Calu3 (cell line): ENCODE measurements at places on chromosomes 4 and X. TPM values are rescaled to one million over a fixed set of nuclear protein-coding genes. Genes with fewer than 3 reads are reported as not detected.

The ASB5 gene
- total RNA-seq, result not detected in 2 replicates

The DKC1 gene
- 112 and 120 TPM in 2 replicates for total RNA-seq

The ANAPC10 gene
- 14.1 and 20.4 TPM in 2 replicates for total RNA-seq

The SMR3A gene
- not detected in 2 replicates for total RNA-seq

The IDUA gene
- 36.9 and 38.8 TPM in 2 replicates for total RNA-seq

The EOLA2 gene
- total RNA-seq, result 41.2 and 47.3 TPM in 2 replicates

The LINC00632 gene
- not detected in 2 replicates for total RNA-seq

- DNase-seq, result no peak
Measured at GRCh38 chr4:113495790-113496189, 265.7 kb downstream of the CAMK2D start.

GRCh38 chr4:136495076-136495475 lies 1037.2 kb downstream of the PCDH18 start:
- no peak for DNase-seq

GRCh38 chr4:77451530-77451929 lies 154.1 kb upstream of the CXCL13 start:
- DNase-seq, result no peak

GRCh38 chr4:181835348-181835747 lies 407.9 kb upstream of the TENM3 start:
- no peak for DNase-seq

- DNase-seq, result no peak
Measured at GRCh38 chr4:35734381-35735098, 509.8 kb downstream of the ARAP2 start.

- DNase-seq, result no peak
Measured at GRCh38 chr4:124596816-124597215, 115.7 kb downstream of the ANKRD50 start.

DNA sequence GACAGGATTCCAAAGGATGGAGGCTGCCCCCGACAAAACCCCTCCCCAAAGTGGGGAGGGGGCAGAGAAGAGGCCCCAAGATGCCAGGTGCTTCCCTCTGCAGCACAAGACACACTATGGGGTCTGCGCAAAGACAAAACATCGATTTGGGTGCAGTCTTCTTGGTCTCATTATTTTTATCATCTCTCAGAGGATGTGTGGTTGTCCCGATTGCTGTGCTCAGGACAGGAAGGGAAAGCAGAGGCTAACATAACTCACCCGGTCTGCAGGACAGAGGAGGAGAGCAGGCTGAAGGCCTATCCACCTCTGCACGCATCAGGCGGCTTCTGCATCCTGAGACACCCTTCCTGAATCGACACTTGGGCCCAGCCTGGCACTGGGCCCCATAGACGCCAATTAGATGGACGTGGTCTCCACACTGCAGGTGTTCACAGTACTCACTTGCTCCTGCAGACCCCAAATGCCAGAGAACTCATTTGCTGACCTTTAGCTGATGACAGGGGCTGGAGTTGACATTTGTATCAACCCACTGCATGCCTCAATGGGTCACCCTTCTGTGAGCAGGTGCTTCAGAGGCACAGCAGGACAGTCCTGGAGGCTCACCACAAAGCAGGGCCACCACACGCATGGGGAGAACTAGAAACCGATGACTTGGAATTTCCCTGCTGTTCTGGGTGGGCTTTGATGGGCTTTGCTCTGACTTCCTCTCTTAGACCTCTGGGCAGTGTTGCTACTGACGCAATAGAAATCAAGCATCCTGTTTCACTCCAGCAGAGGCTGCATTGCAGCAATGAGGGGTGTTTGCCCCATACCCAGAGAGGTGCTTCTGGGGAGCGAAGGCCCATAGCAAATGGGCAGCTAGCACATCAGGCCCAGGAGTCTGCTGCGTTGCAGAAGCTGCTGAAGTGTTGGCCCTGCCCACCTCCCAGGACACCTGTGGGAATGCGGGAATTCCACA lies 96.3 kb upstream of the ENPP6 start:
- DNase-seq, result no peak

DNA sequence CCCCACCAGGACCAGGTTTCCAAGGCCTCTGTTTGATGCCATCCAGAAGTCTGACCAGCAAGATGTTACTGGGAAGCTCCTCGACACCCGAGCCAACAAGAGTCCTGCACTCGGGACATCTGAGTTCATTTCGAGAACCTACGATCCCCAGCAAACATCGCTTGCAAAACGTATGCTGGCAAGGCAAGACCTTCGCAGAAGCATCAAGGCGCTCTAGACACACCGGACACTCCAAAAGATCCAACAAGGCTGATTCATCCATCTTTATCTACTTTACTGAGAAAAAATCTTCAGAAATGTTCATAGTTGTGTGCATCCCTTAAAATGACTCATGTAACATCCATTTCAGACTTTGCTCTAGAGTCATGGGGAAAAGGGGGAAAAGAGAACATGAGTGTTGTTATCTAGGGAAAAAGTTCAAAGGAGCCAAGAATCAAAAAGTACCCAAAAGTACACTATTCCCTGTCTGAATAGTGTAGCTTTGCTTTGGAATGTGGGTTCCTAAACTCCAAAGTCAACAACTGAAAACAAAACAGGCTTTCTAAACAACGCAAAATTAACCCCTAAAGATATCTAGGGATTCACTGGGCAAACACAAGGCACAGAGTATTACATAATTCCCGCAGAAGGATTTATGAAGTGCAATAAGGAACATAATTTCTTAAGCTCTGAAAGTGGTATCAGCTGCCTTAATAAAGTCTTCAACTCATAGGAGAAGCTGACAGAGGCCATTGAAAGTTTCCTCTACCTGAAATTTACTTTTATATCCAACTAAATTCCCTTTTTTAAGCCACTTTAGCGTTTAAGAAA lies 1.6 kb downstream of the SH3RF1 start:
- peak; percentile 29 for DNase-seq

DNA sequence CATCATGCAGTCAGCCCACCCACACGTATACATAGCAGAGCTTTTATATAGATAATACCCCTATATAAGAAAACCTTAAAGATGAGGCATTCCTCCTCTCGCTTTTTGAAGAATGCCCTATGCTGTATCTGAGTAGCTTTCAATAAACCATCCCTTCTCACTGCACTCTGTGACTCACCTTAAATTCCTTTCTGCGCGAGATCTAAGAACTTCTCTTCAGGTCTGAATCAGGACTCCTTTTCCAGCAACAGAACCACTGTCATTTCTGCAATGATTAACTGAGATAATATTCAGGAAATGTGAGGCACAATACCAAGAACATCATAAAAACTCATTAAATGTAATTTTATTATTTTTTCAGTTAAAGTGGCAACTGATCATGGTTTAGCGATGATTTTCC lies 76.4 kb upstream of the DCLK2 start:
- DNase-seq, result no peak

DNA sequence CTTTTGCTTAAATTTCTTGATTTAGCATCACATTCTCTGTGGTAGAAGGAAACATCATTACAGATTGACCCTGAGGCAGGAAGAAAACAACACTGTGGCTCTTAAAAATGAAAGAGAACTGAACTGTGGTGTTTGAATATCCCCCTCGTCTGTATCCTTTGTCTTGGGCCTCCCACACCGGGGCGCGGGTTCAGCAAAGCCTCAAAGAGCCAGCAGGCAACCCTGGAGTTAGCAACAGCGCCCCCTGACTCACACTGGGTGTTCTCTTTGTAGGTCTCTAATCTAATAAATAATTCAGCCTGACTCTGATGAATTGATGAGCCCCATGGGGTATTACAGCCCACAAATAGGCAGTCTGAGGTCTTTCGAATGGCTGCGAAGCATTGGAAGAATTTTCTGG lies 46.1 kb upstream of the CTSO start:
- DNase-seq, result no peak

GRCh38 chr4:67542076-67542475 lies 3.2 kb downstream of the CENPC start:
- DNase-seq, result no peak

DNA sequence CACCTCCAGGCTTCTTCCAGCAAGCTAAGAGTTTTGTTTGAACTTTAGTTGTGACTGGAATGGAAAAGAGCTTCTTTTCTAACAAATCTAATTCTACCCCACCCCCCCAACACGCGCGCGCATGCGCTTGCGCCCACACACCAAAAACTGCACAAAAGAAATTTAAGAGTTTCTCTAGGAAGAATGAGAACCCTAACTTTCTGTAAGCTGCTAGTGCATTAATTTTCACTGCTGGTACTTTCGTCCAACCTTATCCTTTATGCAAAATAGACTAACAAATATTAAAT lies 9.0 kb upstream of the INTU start:
- DNase-seq, result no peak

GRCh38 chr4:149707862-149708261 lies 107.8 kb downstream of the IQCM start:
- DNase-seq, result no peak

DNA sequence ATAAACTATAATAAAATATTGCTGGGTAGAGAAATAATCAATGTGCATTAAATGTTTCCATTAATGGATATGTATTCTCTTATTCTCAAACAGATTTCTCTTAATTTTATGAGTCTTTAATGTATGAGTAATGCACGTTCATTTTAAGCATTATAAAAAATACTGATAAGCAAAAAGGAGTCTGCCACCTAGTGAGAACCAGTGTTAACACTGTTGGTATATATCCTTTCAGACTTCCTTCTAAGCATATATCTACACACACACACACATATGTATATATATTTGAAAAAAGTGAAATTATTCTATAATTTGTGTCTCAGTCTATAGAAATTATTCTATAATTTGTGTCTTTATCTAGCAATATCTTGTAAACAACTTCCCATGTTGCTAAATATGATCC lies 49.9 kb upstream of the MTMR1 start:
- no peak for DNase-seq

DNA sequence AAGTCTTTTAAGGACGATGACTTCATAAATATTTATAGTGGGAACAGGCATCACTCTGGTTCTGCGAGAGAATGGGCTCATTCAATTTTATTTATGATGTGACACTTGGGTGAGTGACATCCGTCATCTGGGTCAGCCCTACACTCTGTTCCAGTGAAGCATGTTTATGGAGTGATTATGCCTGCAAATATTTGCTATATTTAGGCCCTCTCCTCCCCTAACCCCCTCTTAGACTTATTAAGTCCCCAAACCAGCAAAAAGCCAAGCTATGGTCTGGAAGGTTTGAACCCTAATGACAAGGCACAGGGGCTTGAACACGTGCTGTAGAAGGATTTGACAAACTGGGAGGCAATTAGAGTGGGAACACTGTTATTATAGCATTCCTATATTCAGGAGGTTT lies 55.9 kb downstream of the C4orf51 start:
- no peak for DNase-seq

DNA sequence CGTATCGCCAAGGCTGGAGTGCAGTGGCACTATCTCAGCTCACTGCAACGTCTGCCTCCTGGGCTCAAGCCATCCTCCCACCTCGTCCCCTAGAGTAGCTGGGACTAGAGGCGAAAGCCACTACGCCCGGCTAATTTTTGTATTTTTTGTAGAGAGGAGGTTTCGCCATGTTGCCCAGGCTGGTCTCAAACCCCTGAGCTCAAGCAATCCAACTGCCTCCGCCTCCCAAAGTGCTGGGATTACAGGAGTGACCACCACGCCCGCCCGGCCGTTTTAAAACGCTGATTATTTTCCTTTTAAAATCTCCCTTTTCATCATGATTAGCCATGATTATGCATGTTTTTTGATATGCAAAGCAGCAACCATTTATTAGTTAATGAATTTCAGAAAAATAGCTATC lies 2.2 kb downstream of the N4BP2 start:
- no peak for DNase-seq

- DNase-seq, result no peak
Measured at GRCh38 chrX:114717921-114718320, 134.0 kb downstream of the HTR2C start.

DNA sequence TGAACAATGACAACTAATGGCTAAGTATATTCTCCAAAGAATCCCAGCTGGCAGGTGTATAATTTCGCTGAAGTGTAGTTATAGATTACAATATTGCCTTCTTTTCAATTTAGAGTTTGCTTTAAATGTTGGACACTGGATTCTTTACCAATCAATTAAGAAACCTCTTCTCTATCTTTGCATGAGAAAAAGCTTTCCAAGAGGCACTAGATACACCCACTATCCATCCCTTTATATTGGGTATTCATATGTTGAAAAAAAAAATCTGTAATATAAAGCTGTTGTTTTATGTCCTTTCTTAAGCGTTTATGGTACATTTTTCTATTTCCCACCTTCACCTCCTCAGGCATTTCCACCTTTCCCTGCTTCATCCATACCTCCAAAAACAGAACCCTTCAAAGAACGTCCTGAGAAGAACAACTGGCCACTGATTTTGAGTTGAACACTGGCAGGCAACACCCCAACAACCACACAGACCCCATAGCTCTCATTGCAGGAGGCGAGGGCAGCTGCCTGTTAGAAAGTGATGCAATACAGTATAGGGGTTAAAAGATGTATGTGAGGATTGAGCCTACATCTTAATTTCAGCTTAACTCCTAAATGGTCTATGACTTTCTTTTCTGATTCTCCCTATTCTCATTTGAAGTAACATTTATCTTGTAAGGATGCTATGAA lies 11.8 kb downstream of the ADH6 start:
- DNase-seq, result no peak

GRCh38 chr4:6267573-6267972 lies 2.1 kb upstream of the WFS1 start:
- no peak for DNase-seq

- no peak for DNase-seq
Measured at GRCh38 chr4:127364911-127365310, 267.8 kb upstream of the INTU start.

DNA sequence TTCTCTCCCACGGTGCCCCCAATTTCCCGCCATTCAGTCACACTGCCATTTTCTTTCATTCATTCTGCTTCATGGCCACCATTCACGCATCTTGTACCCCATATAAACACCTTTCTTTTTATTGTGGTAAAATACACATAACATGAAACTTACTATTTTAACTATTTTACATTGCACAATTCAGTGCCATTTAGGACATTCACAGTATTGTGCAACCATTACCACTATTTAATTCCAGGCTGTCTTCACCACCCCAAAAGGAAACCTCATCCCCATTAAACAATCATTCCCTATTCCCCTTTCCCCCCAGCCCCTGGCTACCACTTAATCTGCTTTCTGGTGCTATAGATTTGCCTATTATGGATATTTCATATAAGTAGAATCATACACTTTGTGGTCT lies 15.9 kb downstream of the SPACA5 start:
- DNase-seq, result no peak

- DNase-seq, result no peak
Measured at GRCh38 chrX:10741003-10741402, 120.6 kb upstream of the MID1 start.

GRCh38 chr4:60865273-60865672 lies 334.9 kb upstream of the ADGRL3 start:
- no peak for DNase-seq

GRCh38 chrX:41259516-41259915 lies 74.4 kb upstream of the DDX3X start:
- DNase-seq, result no peak

- peak; percentile 3 for DNase-seq
Measured at GRCh38 chrX:17527135-17527701, 152.2 kb downstream of the NHS start.
